Stimulated activated CD8-positive, alpha-beta memory T cell treated with anti-CD3 and anti-CD28 coated beads, Interleukin-7, amount 100 ng/mL, for 1 hour (primary cell): ENCODE measurements at places on chromosomes 7 and 10.

- DNase-seq: no peak
These were observed 73.4 kb downstream of the SGMS1 start for GRCh38 chr10:50550291-50550839.

DNA sequence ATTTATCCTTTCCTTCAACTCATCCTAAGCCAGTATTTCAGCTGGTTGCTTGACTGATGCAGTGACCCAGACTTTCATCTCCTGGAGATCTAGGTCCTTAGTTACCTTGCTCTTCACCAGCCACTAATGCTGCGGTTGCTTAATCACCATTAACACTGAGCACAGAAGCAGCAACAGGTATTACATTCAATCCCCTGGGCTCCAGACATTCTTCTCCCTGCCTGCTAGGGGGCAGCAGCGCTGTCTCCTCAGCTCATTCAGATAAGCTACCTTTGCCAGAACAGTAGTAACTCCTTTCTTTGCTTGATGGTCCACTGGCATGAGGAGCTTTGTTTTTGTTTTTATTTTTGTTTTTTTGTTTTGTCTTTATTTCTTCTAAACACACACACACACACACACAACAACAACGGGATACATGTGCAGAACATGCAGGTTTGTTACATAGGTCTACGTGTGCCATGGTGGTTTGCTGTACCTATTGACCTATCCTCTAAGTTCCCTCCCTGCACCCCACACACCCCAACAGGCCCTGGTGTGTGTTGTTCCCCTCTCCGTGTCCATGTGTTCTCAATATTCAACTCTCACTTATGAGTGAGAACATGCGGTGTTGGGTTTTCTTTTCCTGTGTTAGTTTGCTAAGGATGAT is 1043.2 kb upstream of the C7orf33 start:
- no peak for DNase-seq

DNA sequence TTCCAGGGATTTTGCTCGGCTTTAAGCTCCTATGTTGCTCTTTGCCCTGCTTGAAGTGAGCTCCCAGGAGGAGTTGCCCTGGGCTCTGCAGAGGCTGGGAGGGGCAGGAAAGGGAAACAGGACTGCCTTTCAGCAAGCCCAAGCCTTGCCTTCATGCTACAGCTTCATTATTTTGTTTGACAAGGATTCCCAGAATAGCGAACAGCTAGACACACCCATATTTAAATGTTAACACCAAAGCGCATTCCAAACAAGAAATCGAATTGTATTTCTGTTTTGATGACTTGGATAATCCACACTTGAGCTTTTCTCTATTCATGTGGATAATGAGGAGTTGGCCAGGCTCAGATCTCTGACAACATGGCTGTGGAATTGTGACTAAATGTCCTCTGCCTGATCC is 6.3 kb downstream of the KIAA1217 start:
- DNase-seq: no peak

DNA sequence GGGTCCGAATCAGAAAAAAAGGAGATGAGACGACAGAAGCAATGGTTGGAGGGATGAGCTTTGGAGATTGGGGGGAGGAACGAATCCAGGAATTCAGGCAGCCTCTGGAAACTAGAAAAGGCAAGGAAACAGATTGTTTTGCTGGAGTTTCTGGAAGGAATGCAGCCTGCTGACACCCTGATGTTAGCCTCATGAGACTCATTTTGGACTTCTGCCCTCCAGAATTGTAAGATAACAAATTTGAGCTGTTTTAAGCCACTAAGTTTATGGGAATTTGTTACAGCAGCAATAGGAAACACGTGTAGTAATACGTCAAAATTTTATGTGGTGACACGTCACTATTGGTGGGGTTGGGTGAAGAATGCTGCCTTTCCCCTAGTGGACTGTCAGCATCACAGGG is 25.6 kb upstream of the NPS start:
- DNase-seq: no peak

GRCh38 chr7:37448011-37448635 is 541 bp downstream of the ELMO1 start:
- no peak for DNase-seq

- DNase-seq: no peak
These were observed 126.5 kb downstream of the ARID5B start for GRCh38 chr10:62027841-62028501.

DNA sequence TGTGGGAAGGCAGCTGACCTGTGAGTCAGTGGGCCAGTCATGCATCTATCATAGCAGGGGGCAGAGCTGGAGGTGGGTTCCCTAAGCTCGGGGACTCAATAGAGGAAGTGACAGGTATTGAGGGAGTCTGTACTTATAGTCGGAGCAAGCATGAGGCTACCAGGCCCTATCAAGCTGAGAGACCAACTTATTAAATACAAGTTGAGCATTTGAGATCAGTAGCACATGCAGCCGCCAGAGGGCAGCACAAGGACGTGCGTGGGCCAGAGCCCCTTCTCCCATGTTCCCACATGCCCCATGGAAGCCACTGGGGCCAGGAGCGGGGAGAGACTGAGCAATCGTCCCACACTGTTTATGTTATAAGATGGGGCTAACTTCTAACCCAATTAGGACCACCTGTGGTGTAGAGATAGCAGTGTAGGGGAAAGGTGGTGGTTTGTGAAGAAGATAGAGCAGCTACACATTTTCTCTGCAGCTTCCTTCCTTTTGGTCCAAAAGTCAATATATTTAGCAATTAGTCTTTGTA is 13.0 kb upstream of the STK31 start:
- DNase-seq: no peak

DNA sequence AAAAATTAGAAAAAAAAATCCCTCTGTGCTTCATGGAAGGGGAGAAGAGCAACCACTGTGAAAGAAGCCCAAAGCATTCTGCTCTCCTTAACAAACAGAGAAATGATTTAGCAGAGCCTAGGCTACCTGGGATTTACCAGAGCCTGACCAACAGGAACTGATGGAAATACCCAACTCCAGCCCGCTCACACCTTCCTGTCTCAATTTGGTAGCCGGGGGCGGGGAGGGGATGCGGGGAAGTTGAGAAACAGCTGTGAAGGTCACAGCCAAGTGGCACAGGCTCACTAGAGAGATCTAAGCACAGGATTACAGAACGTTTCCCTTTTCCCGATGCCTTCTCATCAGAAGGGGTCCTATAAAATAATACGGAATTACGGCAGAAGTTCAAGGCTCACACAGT is 17.6 kb downstream of the RSU1 start:
- no peak for DNase-seq

DNA sequence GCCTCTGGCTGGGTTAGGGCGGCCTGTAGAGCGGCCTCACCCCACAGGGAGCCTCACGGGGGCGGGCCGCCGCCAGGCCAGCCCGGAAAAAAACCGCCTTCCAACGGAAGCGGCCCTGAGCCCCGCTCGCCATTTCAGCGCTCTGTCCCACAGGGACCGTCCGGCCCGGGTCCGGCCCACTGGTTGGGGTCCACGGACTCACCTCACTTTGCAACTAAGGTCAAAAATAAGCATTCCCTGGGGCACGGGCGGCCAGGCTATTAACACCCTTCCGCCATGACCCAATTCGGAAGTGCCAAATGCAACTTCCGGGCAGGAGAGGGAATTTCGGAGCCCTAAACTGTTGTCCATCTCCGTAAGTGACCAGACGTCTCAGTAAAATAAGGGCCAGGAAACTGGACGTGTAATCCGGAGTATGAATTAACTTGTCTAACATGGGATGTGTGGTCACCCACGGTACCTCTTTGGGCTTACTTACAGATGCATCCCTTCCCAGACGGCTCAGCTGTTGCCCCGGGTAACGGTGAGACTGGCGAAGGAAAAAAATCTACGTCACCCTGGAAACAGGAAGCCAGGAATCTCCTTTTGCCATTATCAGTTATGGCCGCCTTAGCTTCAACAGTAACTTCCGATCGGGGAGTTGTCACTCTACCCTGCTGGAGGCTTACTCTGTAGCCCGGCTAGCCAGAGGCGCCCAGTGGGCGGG is at the start of gene BBIP1:
TSS of gene BBIP1 (minus strand) at position 538 of the 706 bp plus-strand sequence. CDS start 1,023 bp downstream, outside the sequence.
- DNase-seq: no peak

DNA sequence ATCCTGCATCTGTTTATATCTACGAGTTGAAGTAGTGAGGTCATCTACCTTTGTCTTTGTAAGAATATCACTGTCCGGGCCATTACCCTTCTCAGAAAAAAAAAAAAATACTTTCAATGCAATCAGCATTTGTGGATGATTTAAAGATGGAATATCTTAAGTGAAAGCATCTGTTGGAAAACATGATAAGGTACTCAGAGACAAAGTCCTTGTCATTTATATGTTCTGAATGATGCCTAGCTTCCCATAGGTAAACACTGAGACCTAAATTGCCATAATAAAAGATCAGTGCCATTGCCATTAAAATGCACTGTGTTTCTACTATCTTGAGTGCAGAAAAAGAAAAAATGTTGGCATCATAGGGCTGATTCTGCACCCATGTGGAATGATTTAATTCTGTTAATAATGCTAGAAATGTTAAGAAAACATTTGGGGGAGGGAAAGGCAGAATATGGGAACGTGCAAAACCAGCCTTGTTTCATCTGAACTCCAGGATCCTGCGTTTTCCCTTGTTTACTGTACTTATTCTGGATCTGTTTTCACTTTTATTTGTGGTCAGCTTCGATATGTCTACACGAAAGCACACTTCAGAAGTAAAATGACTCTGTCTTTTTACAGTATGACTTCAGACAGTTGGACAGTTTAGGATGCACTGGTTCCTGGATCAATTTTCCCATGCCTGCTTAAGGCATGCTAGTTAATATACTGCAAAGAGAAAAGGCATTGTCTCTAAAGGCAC is 669.8 kb downstream of the SUGCT start:
- no peak for DNase-seq

- DNase-seq: no peak
These were observed 163.8 kb upstream of the NPVF start for GRCh38 chr7:25391961-25392587.

DNA sequence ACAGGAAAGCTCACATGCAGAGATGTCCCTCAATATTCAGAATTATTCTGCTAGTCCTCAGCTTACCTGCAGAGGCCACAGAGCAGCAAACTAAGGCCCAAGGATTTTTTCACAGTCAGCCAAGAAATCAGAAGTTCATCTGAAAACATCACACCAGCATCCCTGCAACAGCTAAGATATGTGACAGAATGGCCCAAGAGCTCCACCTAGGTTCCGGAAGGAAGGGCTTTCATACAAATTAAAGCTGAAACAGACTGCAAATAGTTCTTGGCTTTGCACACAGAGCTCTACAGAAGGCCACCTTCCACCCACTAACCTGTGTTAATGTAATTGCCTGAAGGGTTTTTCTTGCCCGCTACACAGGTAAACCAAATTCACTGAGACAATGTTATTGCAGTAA is 438.8 kb upstream of the C7orf33 start:
- no peak for DNase-seq
